ENCODE measurements at places on chromosomes 1 and 21.

- DNase-seq = peak; percentile 41
These were observed 180.0 kb downstream of the TTLL7 start for GRCh38 chr1:83818916-83819315.

DNA sequence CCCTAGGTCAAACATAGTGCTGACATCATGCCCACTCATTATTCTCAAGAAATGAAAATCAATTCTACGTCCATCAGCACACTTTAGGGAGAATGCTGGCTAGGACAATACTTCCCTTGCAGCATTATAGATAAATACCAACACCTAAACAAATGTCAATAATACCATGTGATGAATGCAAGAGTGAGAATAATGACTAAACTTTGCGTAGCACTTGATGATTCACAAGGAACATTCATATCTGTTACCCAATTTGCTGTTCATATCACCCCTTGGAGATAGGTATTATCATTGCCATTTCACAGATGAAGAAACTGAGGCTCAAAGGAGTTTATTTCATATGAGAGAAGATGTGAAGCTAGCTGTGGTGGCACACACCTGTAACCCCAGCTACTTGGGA is 24.8 kb upstream of the EPS15 start:
- no peak for DNase-seq

DNA sequence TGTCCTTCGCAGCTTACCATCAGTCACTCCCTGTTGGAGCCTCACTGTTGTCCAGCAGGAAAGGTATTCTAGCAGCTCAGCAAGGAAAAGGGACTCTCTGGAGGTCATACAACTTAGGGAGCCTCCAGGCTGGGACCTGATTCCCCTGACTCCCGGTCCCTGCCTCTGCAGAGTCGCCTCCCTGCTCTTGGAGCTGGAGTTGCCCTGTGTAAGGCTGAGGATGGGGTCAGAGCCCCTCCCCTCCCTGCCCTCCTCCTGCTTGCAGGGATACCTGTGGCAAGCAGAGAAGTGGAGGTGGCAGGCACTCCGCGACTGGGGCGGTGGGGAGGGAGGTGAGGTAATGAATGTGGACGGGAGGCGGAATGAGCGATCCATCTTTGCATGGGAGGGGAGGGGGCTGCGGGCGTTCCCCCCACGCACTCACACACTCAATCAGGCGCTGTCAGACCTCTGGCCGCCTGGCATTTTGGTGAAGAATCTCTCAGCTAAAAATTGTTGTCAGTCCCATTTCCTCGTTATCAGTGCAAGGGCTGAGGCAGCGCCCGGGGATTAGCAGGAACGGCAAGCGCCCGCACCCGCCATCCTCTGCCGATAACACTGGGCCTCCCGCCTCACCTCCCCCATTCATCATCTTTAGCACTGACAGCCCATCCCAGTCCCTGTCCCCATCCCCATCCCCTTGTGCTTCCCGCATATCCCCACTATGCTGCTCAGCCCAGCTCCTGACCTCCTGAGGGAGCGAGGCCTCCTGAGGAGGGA is 64.3 kb downstream of the TMEM53 start:
- DNase-seq = no peak

- no peak for DNase-seq
These were observed 152.3 kb downstream of the SNX7 start for GRCh38 chr1:98813738-98814309.

GRCh38 chr1:3711780-3712451 is 40.3 kb upstream of the CCDC27 start:
- no peak for DNase-seq

- no peak for DNase-seq
These were observed 15.7 kb downstream of the LSS start for GRCh38 chr21:46212721-46213484.

DNA sequence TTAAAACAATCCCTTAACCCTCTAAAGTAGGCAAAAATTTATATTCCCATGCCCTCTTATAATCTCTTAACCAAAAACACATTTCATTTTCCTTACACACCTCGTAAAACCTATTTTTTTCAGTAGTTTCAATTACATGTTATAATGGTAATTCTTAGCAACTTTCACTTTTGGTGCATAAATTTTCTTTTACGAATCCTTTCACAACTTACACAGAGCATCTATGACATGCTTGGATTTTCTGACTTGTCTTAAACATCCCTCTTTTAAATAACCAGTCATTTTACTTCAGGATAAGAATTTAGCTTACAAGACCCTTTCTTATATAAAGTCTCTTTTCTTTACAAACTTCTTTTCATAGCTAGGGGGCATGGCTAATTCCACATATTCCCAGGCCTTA is 8.9 kb upstream of the MRPL55 start:
- no peak for DNase-seq

DNA sequence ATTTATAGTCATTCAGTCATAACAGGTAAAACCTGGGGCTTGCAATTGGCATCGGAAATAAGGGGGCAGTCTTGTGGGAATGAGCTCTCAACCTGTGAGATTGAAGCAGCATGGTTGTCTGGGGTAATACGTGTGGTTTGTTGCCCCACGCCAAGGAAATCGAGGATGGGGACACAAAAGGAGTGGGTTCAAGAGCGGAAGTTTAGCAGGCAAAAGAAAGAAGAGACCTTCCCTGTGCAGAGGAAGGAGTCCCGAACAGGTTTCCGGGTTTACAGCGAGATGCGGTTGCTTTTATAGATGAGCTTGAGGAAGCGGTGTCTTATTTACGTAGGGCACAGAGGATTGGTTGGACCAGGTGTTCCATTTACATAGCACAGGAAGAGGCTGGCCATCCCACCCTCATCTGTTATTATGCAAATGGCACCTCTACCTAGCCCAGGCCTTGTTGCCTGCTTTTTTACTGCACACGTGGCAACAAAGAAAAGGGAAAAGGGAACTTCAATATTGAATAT is 37.3 kb downstream of the IFNAR1 start:
- DNase-seq = peak; percentile 94

- DNase-seq = no peak
These were observed 4.6 kb downstream of the NENF start for GRCh38 chr1:212437179-212437798.

GRCh38 chr1:246768403-246769020 is 44.3 kb downstream of the SCCPDH start:
- DNase-seq = no peak

DNA sequence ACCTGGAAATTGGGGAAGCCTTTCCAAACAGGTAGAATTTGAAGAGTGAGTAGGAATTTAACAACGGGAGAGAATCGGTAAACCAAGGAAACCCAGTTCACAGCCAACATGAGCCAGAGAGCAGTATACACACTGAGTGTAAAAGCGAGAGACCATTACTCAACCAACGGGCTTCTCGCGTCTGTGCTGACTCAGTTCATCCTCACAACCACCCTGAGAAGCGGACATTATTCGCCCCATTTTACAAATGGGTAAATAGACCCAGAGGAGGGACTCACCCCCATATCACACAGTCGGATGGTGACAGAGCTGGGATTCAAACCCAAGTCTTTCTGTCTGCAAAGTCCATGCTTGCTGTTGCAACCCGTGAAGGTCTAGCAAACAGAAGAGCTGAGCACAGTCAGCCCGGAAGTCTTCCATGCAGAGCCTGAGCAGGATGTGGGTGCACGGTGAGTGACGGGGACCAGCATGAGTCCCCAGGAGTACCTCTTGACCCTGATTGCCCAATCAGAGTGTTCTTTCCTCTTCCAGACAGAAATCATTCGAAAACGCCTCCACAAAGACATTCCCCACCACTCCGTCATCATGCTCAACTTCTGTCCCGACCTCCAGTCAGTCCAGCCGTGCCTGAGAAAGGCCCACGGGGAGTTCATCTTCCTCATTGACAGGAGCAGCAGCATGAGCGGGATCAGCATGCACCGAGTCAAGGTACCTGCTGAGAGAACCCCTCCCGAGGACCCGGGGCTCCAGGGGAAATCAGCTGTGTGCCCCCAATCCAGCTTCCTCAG is 32.3 kb downstream of the VWA5B1 start:
- no peak for DNase-seq

DNA sequence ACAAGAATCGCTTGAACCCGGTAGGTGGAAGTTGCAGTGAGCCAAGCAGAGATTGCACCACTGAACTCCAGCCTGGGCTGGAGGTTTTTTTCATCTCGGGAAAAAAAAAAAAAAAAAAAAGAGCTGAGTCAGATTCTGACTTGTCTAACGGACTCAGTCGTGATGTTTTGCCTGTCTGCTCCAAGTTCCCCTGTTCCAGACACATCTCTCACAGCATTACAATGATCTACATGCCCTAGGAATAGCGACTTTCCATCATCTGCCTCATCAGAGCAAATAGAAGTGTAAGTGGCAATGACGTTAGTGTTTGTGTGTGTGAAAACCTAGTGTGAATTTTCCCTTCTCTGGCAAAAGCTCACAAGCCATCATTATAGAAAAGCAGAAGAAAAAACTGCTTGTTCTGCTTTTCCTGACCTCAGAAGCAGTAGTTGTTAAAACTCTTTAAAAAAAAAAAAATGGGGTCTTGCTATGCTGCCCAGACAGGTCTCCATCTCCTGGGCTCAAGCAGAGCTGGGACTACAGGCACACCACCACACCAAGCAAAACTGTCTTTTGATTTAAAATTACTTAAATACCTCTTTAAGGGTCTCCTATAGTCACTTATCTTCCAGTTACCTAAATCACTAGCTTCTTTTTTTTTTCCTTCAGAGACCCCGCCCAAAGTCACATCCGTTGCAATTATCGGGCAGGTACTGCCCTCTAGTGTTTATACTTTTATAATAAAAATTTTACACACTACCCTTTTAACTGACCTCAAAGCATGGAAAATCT is 37.3 kb downstream of the PLEKHO1 start:
- DNase-seq = peak; percentile 41

- peak; percentile 40 for DNase-seq
These were observed 3.5 kb upstream of the PIGV start for GRCh38 chr1:26784023-26784871.

DNA sequence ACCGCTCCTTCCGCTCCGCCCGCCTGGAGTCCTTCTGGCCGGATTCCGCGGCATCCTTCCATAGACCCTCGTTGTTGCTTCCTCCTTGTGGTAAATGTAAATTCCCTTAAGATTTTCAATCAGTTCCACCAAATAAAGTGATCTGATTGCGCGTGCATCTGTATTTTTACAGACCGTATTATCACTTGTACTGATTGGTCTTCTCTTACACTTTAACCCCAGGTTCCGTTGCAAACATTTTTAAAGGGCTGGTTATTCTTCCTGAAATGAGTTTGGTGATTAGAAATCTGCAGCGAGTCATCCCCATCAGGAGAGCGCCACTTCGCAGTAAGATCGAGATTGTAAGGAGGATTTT is 483 bp downstream of the YBEY start:
- no peak for DNase-seq

- no peak for DNase-seq
These were observed 6.9 kb downstream of the TFF3 start for GRCh38 chr21:42308161-42308913.

- DNase-seq = no peak
These were observed 61.5 kb downstream of the ABCD3 start for GRCh38 chr1:94479682-94480081.

DNA sequence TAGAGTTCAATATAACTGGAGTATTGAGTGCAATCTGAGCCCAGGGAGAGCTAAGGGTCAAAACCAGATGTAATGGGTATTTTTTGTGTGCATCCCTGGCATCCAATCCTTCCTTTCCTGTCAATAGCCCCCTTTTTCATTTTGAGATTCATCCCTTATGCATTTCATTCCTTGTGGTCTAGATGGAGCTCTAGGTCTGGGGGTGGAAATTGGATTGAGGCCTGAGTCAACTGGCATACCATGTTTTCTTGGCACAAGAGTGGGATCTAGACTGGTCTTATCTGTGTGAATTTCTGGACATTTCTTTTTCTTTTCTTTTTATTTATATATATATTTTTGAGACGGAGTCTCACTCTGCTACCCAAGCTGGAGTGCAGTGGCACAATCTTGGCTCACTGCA is 67.3 kb upstream of the RAB3GAP2 start:
- DNase-seq = no peak

DNA sequence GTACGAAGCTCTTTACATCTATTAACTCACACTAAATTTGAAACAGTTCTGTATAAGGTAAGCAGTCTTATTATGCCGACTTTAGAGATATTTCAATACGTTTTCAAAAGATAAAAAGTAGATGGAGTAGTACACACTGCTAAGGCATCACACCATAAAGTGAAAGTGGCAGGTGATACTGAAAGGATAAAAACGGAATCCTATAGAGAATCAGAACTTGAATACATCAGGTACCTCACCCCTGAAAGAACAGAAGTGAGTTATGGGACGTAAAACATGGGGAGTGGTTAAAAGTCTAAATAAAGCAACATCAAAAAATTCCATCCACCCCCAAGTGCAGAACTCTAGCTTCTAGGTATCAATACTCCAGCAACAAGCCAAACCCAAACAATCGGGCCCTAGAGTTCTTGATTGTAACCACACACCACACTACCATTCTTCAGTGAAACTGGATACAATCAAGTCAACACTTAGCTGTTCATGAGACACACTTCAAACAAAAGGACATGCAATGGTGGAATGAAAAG is 142.6 kb downstream of the SMYD3 start:
- no peak for DNase-seq

- no peak for DNase-seq
These were observed 26.1 kb downstream of the NENF start for GRCh38 chr1:212458817-212459216.

DNA sequence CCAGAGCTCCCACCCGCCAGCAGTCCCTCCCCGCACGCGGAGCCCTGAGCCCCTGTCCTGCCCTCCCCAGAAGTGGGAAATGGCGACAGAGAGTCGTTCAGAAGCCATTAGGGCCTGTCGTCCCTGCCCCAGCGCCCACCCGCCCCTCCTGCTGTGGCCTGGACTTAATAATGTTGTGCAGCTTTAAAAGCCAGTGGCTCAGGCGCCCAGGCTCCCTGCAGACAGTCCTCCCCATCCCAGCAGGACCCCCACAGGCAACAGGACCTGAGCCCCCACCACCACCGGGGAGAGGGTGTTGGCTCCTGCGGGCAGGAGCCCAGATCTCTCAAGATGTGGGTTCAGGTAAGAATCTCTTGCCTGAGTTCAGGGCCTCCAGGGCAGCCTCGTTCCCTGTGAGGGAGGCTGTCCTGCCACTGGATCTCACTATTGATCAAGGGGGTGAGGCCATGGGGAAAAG is 125.3 kb upstream of the RUNX3 start:
- no peak for DNase-seq

GRCh38 chr1:96340686-96341085 is 380.9 kb upstream of the PTBP2 start:
- DNase-seq = no peak

- DNase-seq = no peak
These were observed 6.9 kb upstream of the ADAR start for GRCh38 chr1:154614901-154615300.

DNA sequence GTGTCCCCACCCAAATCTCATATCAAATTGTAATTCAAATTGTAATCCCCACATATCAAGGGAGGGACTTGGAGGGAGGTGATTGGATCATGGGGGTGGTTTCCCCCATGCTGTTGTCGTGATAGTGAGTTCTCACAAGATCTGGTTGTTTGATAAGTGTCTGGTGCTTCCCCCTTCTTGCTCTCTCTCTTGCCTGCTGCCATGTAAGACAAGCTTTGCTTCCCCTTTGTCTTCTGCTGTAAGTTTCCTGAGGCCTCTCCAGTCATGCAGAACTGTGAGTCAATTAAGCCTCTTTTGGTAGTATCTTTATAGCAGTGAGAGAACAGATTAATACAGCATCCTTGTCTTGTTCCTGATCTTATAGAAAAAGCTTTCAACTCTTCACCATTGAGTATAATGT is 6.5 kb upstream of the LRRC39 start:
- DNase-seq = no peak
